OCI-M1 (cell line): ENCODE measurements at places on chromosomes 5 and 9.
A peak's percentile ranks its signal among the peaks of the same experiment; 100 is the strongest.

DNA sequence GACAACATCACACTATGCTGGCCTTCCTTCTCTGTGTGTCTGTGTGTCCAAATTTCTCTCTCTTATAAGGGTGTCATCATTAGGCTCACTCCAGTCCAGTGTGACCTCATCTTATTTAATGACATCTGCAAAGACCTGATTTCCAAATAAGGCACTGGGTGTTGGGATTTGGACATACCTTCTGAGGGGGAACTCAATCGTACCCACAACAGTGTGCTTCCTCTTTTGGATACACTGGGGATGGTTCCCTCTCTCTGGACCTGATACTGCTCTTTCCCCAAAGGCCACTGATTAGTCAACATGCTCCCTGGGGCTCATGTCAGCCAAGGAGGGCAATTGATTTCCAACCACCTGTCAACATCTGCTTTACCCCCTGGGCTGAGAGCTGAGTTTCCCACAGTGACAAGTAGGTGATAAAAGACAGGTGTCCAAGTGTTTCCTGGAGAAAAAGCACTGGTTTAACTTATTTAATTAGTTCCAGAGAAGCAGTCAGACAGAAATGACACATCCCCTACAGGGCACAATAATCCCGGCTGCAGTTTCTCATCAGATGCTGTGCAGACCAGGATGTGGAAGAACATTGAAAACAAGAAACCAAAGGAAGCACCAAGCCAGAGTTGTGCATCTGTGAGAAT, 17.8 kb upstream of the CEP72 start:
- peak; percentile 32 for DNase-seq

- DNase-seq = no peak
Observed at GRCh38 chr5:15694696-15695214, 194.8 kb downstream of the FBXL7 start.

GRCh38 chr5:147966829-147967228, 60.5 kb upstream of the C5orf46 start:
- DNase-seq = no peak

GRCh38 chr9:109409773-109410397, 88.2 kb downstream of the PTPN3 start:
- DNase-seq = no peak
